ENCODE measurements at places on chromosomes 6 and 20.

DNA sequence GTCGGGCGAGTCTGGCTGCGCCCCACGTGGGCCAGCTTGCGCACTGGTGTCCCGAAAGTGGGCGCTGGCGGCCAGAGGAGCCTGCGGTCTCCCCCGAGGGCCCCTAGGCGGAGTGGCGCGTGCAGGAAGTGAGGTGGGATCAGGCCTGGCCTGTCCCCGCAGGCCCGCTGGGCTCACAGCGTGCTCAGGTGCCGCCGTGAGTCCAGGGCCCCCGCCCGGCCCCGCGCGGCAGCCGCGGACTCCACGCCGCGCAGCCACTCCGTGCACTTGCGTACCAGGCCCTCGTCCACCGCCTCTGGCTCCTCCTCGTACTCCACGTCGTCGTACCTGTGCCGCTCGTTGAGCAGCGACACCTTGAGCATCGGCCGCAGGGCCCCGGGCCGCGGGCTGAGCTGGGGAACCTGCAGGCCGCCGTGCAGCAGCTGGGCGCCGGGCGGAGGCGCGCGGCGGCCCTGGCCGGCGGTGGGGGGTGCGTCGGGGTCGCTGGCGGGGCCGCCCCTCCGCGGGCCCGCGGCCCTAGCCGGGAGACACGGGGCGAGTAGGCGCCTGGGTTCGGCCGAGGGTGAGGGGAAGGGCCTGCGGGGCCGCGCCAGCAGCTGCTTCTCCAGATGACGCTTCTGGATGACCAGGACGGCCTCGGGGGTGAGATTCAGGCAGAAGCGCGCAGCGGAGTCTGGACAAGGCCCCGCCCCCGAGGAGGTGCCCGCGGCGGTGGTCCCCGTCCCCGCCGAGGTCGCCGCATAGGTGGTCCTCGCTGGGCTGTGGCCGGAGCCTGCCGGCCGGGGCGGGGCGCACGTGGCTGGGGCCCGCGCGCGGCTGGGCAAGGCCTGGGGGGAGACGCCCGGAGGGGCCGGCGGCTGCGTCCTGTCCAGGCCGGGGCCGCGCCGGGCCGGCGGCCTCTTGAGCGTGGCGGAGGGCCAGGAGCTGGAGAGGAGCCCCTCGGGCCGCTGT lies 835 bp downstream of the PRR18 start:
- no peak for DNase-seq

DNA sequence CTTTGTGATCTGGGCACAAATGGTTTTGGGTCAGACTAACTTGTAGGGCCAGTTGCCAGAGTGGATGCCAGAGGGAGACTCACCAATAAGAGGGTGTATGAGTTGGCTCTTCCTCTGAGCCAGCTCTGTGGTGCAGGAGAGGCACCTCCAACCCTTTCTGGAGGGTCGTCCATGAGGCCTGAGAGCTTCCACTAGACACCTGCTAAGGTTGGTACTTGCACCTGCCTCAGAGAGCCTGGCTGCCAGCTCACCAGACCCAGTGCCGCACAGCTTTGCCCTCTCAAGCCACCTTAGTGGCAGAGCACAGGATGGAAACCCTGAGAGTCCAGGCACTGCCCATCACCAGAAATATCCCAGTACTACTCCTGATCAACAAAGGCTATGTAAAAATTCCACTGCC lies 504.3 kb downstream of the EYS start:
- DNase-seq = no peak

- DNase-seq = no peak
Observed at GRCh38 chr6:62672989-62673388, 387.0 kb upstream of the KHDRBS2 start.

DNA sequence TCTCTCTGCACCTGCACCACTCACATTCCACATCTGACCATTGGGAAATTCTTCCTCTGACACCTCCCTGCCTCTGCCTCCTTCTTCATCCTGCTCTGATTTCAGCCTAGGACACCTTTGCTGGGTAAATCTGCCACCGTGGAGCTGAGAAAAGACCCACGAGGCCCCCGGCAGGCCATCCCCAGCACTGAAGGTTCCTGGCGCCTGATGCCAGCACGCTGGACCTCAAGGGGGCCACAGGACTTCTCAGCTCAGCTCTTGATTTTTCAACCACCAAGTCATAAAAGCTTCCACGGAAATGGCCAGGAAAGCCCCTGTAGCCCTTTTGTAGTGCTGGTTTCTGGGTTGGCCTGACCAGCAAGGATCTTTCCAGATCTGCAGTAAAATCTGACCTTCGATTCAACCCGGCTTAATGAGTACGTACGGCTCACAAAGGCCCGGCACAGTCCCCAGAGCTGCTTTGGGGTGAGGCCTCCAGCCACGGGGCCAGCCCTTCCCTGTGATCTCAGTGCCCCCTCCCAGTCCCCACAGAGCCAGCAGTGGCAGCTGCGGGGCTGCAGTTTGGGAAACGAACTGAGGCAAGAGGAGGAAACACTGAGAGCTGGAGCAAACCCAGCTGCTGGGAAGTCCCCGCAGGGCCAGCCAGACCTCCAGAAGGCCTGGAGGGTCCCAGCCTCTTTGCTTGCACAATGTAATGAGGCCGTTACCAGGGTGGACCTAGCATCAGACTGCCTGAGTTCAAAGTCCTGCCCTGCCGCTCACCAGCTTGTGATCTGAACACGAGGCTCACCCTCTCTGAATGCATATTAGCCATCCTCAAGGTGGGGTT lies 157.5 kb downstream of the BMP7 start:
- DNase-seq = no peak

DNA sequence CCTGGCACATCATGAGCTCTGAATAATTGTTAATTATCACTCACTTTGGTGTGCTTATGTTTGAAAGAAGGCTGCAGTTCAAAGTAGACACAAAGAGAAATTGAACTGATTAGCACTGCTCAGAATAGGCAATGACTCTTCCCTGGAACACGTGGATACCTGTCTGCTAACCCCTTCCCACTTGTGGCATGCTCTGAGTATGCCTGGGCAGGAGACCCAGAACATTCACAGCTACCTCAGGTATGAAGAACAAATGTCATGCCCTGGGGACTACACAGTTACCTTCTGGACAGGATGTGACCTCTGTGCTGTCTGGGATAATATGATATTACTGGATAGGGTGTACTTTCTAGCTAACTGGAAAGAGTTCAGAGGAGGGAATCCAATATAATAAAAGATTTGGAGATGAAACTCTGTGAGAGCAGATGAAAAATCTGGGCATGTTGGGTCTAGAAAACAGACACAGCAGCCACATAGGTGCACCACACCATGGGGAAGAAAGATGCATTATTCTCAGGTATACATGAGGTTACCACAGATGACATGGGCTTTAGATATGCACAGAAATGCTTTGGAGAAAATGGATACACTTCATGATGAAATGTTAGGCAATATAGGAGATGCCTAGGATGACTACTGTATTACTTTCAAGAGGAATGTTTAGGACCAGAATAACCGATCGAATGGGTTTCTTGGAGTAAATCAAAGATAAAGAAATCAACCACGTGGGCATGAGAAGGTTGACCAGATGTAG lies 324.2 kb upstream of the PREP start:
- no peak for DNase-seq

DNA sequence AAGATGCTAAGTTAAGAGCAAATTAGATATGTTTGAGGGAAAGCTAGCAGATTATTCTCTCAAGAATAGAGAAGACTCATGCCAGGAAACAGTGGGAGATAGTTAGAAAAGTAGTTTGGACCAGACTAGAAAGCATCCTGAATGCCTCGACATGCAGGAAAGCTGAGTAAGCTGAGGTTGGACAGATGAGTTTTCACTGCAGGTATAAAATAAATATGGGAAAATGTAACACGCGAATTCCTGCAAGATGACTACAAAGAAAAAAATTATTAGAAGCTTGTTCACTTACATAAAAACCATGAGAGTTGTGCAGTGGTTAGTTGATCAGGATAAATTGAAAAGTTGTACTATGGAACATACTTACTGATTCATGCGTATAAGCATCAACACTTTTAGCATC lies 484.2 kb upstream of the MANEA start:
- no peak for DNase-seq

GRCh38 chr6:31732029-31732428 lies 2.9 kb upstream of the DDAH2 start:
- no peak for DNase-seq

- DNase-seq = no peak
Observed at GRCh38 chr6:155778336-155778735, 322.7 kb upstream of the NOX3 start.

- DNase-seq = no peak
Observed at GRCh38 chr6:47479140-47479508, 1.5 kb downstream of the CD2AP start.
